ENCODE measurements at places on chromosomes 13 and 19.

GRCh38 chr19:8335343-8336071, 7.6 kb downstream of the KANK3 start:
- no peak for DNase-seq

GRCh38 chr13:99382428-99383133, 75.4 kb upstream of the GPR183 start:
- DNase-seq, result no peak

- DNase-seq, result no peak
Observed at GRCh38 chr19:19154768-19155494, 15.1 kb downstream of the MEF2B start.

DNA sequence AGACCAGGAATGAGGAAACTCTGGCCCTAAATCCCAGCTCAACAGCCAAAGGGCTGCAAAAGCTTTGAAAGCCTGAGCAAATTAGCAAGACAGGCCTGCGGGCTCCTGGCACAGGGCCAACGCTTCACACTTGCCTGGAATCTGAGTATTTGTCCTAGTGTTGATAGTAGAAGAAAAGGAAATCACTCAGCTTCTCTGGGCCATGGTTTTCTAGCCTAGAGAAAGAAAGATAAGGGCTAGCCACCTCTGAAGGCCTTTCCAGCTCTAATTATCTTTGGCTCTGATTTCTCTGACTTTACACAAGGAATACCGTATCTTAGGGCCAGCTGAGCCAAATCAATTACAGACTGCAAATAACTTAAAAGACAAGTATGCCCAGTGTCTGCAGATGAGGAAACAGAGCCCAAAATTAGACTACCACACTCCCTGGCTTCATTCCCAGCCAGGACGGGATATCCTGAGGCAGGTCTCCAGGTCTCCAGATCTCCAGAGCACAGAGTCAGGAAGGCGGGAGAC, 69.6 kb downstream of the STK24 start:
- peak; percentile 38 for DNase-seq

DNA sequence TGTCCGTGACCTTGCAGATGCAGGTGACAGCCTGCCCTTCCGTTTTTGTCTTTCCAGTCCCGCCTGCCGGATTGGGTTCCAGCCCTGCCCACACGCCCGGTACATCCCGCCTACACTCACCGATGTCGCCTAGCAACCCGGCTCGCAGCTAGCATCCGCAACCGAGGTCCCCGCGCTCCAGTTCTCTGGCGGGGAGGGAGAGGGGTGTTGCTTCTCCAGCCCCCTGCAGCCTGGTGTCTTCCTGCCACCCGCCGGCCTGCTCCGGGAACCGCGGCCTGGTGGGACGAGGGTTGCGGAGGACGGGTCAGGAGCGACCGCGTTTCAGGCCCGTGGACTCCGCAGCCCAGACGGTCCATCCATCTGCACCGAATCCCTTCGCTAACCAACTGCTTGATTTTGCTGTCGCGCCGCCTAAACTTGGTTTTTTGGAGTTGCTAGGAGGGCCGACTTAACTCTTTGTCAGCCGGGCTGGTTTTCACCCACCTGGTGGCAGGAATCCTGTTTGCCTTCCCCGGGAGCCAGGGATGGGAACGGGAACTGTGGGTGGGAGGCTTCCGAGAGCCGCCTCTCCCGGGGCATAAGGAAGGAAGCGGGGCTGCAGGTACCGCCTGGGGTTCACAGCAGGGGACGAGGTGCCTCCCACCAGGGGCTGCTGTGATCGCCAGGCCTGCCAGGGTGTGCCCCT, 15.4 kb upstream of the MATK start:
- DNase-seq, result peak; percentile 35

DNA sequence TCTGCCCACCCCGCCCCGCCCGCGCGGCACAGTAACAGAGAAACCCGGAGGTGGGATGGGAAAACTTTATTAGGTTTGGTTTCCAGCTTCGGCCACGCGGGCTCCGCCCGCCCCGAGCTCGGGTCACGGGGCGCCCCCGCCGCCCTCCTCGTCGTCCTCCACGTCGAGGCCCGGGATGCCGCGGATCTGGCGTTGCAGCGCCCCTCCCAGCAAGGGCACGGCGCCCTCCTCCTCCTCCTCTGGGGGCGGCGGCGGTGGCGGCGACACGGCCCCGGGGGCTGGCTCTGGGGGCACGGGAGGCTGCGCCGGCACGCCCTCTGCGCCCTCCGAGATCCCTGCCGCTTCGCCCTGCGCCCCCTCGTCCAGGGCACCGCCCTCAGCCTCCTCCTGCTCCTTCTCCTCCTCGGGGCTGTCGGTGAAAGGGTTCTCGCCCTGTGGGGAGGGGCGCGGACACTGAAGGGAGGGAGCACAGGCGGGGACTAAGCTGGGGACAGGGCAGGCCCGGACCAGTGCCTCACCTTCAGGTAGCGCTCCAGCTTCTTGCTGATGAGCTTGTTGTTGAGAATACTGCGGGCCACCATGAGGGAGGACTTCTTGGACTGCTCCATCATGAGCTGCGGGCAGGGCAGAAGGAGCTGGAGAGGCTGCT, 536 bp upstream of the AKAP8 start:
- DNase-seq, result no peak

- DNase-seq, result no peak
Observed at GRCh38 chr19:33032218-33032781, 32.4 kb downstream of the RHPN2 start.

- peak; percentile 67 for DNase-seq
Observed at GRCh38 chr19:20182222-20182785, 15.3 kb downstream of the ZNF486 start.

Measured in NCI-H1092 (cell line).